Globus pallidus (tissue), 1 donor: ENCODE measurements at places on chromosomes 3 and 15.

DNA sequence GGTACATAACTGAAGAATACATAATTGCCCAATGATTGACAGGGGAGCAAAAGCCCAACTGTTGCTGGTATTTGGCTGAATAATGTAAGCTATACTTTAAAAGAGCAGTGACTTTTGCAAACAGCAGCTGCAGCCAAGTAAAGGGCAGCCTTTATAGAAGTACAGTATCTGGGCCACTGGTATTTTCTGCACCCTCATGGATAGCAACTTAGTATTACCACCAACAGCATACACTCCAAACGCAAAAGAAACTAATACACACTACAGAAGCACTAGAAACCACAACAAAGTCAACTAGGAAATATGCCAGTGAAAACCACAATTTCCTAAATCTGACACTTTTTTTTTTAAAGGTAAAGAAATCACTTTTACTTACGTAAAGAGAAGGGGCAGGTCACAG lies 206.1 kb downstream of the TIGIT start:
- DNase-seq: no peak

GRCh38 chr3:43953814-43954692 lies 263.3 kb downstream of the ABHD5 start:
- no peak for DNase-seq

GRCh38 chr3:37773471-37773870 lies 88.2 kb upstream of the CTDSPL start:
- DNase-seq: no peak

DNA sequence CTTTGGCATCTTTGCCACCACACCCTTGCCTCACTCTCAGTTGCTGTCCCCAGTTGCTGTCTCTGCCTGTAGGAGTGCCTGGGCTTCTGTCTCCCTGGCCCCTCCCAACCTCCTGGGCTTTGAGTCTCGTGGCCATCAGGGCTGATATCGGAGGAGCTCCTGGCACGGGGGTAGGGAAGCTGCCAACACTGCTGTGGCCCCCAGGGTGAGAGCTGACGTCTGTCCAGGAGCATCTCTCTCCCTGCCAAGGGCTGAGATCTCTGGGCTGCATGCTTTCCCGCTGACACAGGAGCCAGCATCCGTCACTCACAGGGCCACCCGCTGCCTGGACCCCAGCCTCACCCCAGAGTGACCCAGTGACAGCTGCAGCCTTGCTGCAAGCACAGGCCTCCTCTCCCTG lies 47.4 kb downstream of the EXOG start:
- no peak for DNase-seq

DNA sequence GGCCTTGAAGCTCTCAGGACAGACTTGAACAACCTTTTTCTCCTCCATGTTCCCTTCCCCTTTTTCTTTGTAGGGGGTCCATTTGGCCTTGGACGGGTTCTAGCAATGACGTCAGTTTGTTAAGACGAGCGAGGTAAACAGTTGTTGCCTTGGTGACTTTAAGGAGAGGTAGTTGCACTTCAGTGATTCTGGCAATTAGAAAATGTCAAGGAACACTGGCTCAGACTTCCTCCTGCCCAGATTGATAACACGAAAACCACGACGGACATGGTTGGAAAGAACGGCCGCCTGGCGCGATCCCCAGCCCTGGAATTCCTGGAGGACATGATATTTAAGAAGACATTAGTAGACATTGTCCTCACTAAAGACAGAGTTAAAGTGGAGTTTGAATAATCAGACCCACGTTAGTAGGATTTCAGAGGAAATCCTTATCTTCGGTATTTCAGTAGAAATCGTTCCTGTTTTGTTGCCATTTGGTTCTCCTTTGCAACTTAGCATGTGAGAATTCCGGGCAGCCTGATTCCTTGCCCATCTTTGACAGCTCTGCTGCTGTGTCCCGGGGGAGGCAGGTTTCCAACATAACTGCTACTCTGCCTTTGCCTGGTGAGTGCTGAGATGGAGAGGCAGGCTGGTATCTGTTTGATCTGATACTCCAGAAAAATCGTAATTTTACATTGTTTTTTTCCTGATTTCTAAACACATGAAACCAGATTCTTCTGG lies 87.3 kb downstream of the ST6GAL1 start:
- DNase-seq: no peak

- no peak for DNase-seq
Observed at GRCh38 chr3:54046641-54047214, 75.6 kb upstream of the CACNA2D3 start.

DNA sequence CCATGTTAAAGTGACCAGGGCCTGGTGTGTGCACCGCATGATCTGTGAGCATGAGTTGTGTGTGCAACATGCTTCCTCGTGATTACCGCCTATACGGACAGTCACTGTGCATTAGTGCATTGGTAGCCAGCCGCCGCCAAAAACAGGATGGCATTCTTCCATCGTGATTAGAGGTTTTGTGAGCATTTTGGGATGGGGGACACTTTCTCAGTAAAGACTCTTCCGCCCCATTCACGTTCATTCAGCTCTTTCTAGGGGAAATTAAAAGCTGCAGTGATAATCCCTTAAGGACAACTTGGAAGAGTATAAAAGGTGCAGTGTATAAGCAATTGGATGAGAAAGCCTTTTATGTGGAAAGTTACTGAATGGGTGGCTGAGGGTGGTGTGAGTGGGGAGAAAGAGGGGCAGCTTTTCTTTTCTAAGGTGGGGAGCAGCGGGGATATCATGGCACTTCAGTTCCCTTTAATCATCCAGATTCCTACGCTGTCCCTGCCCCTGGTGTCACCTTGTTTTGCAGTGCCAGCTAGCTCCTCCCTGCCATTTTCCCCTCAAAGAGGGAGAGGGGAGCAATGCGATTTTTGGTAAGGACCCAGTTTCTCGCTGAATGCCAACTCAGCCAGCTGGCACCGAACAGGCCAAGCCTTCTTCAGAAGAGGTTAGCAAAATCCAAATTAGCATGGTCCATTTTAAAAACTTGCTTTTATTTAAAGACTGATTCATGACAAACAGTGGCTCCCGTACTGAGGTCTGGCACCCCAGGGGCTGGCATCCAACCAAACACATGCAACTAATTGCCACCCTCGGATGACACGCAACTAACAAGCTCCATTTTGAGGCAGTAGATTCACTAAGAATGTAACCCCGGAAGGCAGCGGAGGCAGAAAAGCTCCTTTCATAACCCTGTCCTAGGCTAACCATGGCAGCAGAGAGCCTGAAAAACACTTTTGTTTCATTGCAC lies 447.8 kb downstream of the FHIT start:
- peak; percentile 59 for DNase-seq

DNA sequence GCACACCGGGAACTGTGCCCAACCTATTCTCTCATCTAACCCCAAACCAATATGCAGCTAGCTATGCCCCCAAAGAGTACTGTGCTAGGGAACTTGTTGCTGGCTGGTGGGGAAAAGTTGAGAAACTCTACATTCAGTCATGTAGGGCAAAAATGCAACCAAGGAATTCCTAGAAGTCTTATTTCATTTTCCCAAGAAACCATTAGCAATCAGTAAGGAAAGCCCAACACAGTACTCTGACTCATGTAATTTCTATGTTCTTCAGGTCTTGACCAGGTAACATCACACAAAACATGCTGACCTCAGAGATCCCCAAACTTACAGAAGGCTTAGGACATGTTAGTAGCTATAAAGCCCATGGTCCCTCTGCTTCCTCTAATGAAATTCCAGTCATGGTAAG lies 52.1 kb downstream of the TASOR start:
- no peak for DNase-seq

GRCh38 chr3:58387650-58388546 lies 45.7 kb downstream of the PDHB start:
- peak; percentile 62 for DNase-seq

DNA sequence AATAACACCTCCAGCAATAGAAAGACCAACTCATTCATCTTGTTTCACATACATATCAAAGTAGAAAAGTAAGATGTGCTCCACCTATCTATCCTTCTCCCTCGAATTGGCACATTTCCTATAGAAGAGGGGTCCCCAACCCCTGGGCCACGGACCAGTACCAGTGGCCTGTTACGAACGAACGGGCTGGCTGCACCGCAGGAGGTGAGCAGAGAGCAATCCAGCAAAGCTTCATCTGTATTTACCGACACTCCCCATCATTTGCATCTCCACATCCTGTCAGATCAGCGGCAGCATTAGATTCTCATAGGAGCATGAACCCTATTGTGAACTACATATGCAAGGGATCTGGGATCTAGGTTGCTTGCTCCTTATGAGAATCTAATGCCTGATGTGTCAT lies 95.0 kb upstream of the CGNL1 start:
- no peak for DNase-seq
